Tibial nerve (tissue), 4 donors: ENCODE measurements at places on chromosomes 5 and 9.

DNA sequence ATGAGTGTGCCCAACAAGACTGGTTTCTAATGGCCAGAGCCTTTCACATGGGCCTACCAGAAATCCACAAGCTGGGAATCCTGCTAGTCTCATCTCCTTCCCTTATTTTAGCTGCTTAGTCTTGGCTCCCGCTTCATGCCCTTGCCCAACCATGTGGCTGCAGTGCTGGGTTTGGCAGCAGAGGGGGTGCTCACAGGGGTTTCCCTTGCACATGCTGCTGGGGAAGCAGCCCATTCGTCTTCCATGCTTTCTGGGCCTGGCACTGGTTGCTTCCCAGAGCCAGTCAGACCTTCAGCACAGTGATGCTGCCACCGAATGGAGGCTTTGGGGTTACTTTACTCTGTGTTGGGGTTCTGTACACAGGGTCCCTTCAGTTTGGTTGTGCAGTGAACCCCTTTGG is 26.3 kb downstream of the SLC46A2 start:
- DNase-seq, result no peak
- H3K27me3 ChIP-seq, result no peaks in the 10 kb centered on the region
- H3K4me3 ChIP-seq, result no peak overlapping the region
- H3K4me1 ChIP-seq, result peaks cover 3% of the 10 kb centered on the region
- no peak overlapping the region for H3K27ac ChIP-seq
- H3K36me3 ChIP-seq, result no peaks in the 10 kb centered on the region

DNA sequence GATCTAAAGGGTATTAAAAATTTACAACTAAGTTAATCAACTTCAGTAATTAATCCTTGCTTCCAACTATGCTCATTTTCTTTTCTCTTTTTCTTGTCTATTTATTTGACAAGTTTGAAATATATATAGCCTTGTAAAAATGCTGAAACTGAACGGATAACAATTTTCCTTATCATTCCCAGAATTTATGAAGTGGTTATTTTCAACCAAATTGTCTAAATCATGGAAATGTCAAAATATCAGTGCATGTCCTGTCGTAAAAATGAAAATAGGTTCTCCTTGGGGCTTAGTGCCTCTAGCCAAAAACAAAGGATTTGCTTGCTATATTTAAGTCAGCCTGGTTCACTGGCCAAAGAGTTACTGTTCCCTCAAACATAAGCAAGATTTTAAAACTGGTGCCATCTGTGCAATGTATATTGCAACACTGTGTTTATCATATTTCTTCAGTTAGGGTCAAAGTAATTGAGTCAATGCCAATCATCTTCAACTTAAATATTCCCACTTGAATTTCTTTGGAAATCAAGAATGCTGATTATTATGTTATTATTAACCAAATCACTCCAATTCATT is 798.3 kb downstream of the MAT2B start:
- H3K4me3 ChIP-seq, result no peak overlapping the region
- DNase-seq, result no peak
- no peaks in the 10 kb centered on the region for H3K36me3 ChIP-seq
- no peaks in the 10 kb centered on the region for H3K27me3 ChIP-seq
- H3K27ac ChIP-seq, result no peak overlapping the region

GRCh38 chr5:84285641-84286637 is 98.7 kb downstream of the EDIL3 start:
- no peak overlapping the region for H3K27ac ChIP-seq
- no peak overlapping the region for H3K4me3 ChIP-seq
- DNase-seq, result no peak
- H3K36me3 ChIP-seq, result no peaks in the 10 kb centered on the region
- no peaks in the 10 kb centered on the region for H3K27me3 ChIP-seq

DNA sequence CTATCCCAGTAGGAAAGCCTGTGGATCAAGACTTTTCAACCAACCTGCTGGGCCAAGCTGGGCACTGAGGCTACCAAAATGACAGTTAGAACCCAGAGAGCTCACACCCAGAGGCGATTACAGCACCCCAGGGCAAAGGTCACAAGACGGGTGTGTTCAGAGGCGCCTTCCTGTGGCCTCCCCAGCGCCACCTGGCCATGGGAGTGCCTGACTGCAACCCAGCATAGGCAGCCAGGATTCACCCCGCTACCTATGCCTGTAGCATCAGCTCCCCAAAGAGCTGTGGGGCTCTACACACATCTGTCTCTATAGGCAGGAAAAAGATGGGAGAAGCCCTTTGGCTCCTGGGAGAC is 33.5 kb downstream of the PDGFRB start:
- H3K4me1 ChIP-seq, result no peaks in the 10 kb centered on the region
- no peaks in the 10 kb centered on the region for H3K27me3 ChIP-seq
- H3K27ac ChIP-seq, result no peak overlapping the region
- H3K4me3 ChIP-seq, result no peak overlapping the region
- peaks cover 100% of the 10 kb centered on the region for H3K36me3 ChIP-seq

DNA sequence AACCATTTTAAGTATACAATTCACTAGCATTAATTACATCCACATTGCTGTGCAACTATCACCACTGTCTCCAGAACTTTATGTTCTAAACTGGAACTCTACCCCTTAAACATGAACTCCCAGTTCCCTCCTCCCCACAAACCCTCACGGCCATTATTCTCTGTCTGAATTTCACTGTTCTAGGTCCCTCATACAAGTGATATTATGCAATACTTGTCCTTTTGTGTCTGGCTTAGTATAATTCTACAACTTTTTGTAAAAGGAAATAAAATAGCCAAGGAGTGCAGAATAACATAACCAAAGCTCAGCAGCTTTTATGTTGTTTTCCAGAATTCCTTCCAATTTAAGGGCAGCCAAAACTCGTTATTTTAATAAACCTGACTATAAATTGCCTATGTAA is 53.2 kb downstream of the NAA35 start:
- peaks cover 54% of the 10 kb centered on the region for H3K36me3 ChIP-seq
- no peak overlapping the region for H3K4me3 ChIP-seq
- H3K4me1 ChIP-seq, result no peaks in the 10 kb centered on the region
- no peak overlapping the region for H3K27ac ChIP-seq

GRCh38 chr5:108557686-108558085 is 175.8 kb upstream of the FBXL17 start:
- H3K4me1 ChIP-seq, result peaks cover 3% of the 10 kb centered on the region
- DNase-seq, result no peak
- no peak overlapping the region for H3K27ac ChIP-seq
- no peak overlapping the region for H3K4me3 ChIP-seq
- H3K27me3 ChIP-seq, result no peaks in the 10 kb centered on the region

DNA sequence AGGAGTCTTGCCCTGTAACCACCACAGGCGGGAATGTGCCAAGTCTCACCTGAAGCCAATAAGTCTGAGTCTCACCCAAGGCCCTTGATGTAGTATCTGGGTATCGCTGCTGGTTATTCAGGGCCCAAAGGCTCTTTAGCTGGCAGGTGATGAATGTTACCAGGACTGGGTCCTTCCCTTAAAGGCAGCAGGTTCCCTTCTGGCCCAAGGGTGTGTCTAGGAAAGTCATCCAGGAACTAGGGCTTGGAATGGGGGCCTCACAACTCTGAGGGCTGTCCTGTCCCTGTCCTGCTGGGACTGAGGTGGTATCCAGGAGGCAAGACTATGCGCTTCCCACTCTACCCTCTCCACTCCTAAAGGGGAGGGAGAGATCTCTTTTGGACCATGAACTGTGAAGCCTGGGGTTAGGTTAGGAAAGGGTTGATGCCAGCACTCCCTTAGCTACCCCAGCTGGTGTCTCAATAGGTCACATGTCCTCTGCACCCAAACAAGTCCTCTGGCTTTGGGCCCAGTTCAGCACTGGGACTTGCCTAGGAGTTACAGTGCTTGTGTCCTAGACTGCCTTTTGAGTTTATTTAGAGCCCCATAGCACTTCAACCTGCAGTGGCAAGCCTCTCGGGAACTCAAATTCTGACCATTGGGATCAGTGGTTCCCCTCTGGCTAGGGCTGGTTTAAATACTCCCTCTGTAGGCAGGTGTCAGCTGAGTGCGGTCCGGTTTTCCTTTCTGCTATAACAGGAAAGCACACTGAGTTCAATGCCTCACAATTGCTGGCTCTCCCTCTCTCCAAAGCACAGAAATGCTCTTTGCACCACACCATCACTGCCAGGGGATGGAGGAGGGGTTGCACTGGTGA is 22.5 kb upstream of the RANBP3L start:
- no peak overlapping the region for H3K27ac ChIP-seq
- DNase-seq, result no peak
- H3K4me1 ChIP-seq, result no peaks in the 10 kb centered on the region
- H3K36me3 ChIP-seq, result no peaks in the 10 kb centered on the region
- H3K27me3 ChIP-seq, result no peaks in the 10 kb centered on the region
- H3K4me3 ChIP-seq, result no peak overlapping the region

DNA sequence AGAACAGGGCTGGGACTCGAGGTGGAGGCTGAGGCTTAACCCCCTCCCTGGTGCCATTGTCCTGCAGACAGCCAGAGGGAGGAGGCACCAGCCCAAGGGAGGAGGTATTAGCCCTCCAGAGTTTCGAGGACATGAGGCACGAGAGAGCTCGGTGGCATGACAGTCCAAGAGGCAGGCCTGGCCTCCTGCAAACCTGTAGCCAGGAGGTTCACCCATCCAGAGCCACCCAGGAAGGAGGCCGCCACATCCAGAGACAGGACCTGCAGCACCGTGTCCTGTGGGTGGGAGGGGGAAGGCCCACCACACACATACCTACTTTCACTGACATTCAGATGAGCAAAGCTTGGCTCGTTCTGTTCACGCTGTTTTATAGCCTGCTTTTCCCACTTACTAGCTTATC is 75.2 kb upstream of the ADAMTS2 start:
- DNase-seq, result no peak
- no peak overlapping the region for H3K27ac ChIP-seq
- no peaks in the 10 kb centered on the region for H3K4me1 ChIP-seq

DNA sequence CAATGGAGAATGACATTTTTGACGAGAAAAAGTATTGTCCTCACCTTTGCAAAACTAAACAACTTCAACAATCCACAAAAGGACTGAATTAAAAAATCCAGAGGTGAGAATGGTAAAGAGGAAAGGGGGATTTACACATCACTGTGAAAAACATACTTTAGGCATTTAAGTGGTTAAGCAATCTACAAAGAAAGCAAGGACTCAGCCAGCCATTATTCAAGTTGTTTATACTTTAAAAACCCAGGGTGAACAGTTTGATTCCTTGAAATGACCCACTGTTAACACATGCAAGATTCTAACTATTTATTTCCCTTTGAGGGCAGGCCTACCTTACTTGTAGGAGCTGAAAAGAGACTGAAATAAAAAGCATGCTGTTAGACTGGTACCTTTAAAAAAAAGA is 29.3 kb downstream of the TUT7 start:
- no peak overlapping the region for H3K27ac ChIP-seq
- H3K4me3 ChIP-seq, result no peak overlapping the region
- no peaks in the 10 kb centered on the region for H3K27me3 ChIP-seq
- peaks cover 19% of the 10 kb centered on the region for H3K36me3 ChIP-seq

- no peak overlapping the region for H3K27ac ChIP-seq
- H3K4me1 ChIP-seq, result no peaks in the 10 kb centered on the region
- no peaks in the 10 kb centered on the region for H3K36me3 ChIP-seq
- no peaks in the 10 kb centered on the region for H3K27me3 ChIP-seq
Observed at GRCh38 chr5:7763621-7764072, 87.3 kb downstream of the CFAP90 start.
